ENCODE measurements at places on chromosomes 2 and 18. TPM values are rescaled to one million over a fixed set of nuclear protein-coding genes. Genes with fewer than 3 reads are reported as not detected.

The TMEM247 gene
- total RNA-seq: not detected

GRCh38 chr2:37325625-37326071, 1.0 kb upstream of the PRKD3 start:
- no peak for DNase-seq

DNA sequence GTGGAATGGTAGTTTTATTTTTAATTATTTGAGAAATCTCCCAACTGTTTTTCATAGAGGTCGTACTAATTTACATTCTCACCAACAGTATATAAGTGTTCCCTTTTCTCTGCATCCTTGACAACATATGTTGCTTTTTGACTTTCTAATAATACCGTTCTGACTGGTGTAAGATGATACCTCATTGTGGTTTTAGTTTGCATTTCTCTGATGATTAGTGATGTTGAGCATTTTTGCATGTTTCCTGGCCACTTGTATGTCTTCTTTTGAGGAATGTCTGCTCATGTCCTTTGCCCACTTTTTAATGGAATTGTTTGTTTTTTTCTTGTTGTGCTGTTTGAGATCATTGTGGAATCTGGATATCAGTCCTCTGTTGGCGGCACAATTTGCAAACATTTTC, 242.5 kb downstream of the ZNF521 start:
- DNase-seq: no peak

GRCh38 chr18:14921031-14921430, 173.1 kb downstream of the ANKRD30B start:
- no peak for DNase-seq

The DCDC2C gene
- total RNA-seq: not detected

DNA sequence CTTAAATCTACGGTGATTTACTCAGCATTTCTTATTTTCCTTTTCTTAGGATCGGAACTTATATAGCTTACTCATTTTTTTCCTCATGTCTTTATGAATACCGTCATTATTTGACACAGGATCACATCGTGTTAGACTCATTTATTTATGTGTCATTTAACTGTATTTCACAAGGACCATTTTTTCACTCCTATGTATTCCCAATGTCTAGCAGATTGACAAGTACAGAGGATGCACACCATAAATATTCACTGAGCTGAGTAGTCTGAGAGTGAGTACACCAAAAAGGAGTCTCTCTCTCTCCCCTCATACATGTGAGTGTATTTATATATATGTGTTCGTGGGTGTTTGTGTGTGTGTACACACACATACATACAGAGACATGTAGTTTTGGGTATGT, 573.5 kb downstream of the RNF144A start:
- no peak for DNase-seq

The CRYGD gene
- not detected for total RNA-seq

The OTOF gene
- total RNA-seq: 0.14 TPM

DNA sequence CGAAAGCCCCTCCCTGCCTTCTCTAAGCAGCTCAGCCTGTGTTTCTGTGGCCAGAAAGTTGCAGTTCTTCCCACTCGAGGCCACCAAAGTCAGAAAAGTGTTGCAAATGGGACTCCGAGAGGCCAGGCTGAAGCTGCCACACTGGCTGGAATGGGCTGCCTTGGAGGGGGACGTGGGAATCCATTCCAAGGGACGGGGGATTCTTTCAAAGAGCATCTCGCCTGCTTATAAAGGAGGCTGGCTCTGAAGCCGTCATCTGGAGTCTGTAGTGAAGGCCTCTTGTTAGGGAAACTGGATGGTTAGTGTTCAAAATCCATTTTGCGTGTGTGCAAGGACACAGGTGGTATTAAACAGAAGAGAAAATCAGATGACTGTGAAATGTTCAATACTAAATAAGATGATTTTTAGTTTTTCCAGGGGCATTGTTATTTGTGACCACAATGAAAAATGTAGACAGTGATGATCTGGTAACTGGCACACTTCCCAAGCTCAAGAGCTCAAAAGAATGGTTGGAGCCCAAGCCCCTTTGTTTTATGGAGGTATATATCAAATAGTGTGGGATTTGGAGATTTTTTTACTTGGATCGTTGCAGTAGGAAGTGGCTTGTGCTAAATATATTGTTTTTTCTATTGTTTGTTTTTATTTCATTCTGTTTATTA, 782 bp downstream of the FAM228B start:
- no peak for DNase-seq

The ELOA2 gene
- not detected for total RNA-seq

The PLA2R1 gene
- not detected for total RNA-seq

The HRH4 gene
- not detected for total RNA-seq

DNA sequence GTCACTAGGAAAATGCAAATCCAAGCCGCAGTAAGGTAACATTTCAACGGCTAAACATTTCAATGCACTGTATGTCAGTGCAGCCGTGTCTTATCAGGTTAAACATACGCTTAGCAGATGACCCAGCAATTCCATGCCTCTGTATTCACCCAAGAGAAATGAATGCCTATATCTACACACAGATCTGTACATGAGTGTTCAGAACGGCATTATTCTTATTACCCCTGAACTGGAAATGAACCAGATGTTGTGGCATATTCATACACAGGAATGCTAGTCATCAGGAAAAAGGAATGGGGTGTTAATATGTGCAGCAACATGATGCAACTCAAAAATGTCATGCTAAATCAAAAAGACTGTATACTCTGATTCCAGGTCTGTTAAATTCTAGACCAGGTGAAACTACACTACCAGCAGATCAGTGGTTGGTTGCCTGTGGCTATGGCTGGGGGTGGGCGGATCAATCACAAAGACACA, 80.4 kb upstream of the RPL31 start:
- no peak for DNase-seq

- no peak for DNase-seq
These were observed 36.6 kb downstream of the RPL31 start for GRCh38 chr2:101038455-101039255.

GRCh38 chr2:24871852-24872333, 48.1 kb downstream of the ADCY3 start:
- no peak for DNase-seq

The SSB gene
- total RNA-seq: 115 TPM

DNA sequence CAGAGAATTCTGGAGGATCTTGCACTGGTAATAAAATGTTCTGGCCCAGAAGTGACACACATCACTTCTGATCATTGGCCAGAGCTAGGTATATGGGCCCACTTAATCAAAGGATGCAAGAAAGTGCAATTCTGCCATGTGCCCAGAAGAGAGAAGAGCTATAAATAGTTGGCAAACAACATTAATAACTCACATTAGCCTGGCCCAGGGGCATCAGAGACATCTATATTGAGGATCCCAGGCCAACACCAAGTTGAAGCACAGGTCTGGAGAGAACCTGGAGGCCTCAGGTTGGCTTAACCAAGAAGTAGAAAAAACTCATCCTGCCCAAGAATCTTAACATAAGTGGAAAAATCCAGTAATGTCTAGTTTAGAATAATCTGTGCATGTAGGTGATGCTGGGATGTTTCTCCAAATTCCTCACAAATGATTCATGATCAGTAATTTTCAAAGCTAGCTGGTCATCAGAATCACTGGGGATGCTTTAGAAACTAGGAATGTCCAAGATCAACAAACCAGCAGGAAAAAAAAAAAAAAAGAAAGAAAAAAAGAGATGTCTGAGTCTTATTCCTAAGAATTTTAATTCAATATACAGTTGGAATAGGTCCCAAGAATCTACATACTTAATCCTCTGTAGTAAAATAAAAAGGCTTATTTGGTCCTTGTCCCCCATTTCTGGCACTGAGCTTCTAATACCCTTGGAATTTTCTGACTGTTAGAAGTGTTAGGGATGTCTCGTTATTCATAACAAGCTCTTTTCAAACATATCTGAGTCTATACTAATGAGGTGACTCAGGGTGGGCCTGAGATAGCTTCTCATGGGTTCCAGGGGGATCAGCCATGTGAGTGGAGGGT, 35.0 kb upstream of the EVA1A start:
- DNase-seq: no peak

GRCh38 chr2:95366514-95366913, 36.0 kb upstream of the FAHD2A start:
- DNase-seq: no peak

The MYO1B gene
- total RNA-seq: 0.44 TPM

All from naive thymus-derived CD8-positive, alpha-beta T cell (primary cell).